SW 1271 (cell line): ENCODE measurements at places on chromosomes 1 and 21.
A peak's percentile ranks its signal among the peaks of the same experiment; 100 is the strongest.

GRCh38 chr1:29222686-29223085, 8.0 kb downstream of the MECR start:
- no peak for DNase-seq

GRCh38 chr1:228039006-228039903, 32.5 kb downstream of the WNT3A start:
- DNase-seq, result no peak

GRCh38 chr1:116489231-116489697, 81.6 kb downstream of the CD58 start:
- peak; percentile 10 for DNase-seq

DNA sequence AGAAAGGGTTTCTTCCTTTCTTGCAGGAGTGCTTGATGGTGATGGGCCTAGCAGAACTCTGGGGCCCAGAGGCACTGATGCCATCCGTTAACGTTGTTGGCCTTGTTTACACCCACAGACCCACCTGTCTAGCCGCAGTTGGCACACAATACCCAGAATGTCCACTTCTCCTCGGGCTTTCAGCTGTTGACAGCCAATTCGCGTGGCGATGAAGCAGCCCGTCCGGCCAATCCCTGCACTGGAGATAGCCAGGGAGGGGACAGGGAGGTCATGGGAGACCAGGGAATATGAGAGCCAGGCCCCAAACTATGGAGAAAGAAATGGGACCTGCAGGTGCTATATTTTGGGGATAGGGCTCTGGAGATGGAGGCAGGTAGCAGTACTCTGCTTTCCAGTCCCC, 5.7 kb upstream of the ARL8A start:
- no peak for DNase-seq

DNA sequence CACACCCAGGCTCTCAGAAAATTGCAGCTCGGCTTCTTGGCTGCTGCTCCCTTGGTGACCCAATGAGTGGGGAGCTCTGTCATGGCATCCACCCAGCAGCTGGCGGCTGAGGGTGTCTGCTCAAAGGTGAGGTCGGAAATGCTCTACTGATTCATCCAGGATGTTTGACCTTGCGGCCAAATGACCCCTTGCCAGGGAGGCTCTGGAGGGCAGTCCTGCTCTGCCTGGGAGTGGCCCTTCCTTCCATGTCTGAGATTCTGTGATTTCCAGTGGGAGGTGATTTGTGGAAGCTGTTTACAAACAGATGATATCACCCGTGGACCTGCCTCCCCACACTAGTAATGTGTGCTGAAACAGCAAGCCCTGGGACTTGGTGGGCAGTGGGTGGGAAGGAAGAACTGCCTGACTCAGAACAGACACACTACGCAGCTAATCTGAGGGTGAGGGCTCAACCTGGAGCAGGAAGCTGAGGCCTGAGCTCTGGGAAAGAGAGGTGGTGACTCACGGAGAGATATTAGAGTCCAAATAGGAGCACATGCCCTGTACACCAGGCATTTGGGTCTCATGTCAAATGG, 3.0 kb downstream of the CRCT1 start:
- no peak for DNase-seq

DNA sequence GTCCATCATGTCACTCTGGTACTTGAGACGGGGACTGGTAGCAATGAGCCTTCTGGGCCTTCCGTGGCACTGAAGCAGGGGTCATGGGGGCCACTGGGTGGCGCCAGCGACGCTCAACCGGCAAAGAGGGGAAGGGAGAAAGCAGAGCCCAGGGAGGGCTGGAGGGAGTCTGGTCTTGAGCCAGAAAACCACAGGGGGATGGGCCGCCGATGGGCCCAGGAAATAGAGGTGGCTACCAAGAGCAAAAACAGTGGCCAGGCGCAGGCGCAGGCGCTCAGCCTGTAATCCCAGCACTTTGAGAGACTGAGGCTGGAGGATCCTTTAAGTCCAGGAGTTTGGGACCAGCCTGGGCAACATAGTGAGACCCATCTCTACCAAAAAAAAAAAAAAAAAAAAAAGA, 21.8 kb downstream of the EXOC8 start:
- peak; percentile 5 for DNase-seq

DNA sequence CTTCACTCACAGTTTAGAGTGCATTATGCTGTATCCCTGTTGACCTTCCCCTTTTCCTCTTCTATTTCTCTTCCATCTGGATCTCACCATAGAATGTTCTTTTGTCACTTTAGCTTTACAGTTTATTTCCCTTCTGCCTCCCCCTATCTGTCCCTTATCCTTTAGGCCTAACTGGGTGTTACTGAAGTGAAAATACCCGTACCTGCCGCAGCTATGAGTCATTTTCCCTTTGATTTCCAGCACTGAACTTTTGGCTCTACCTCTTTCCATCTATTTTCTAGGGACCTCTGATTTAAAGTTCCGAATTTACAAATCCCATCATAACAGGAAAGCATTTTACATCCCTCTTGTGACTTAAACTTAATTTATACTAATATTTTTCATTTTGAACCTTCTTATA, 19.7 kb downstream of the ITSN1 start:
- no peak for DNase-seq

- peak; percentile 69 for DNase-seq
Measured at GRCh38 chr1:90721210-90722194, 4.4 kb upstream of the BARHL2 start.

GRCh38 chr1:116508984-116509980, 61.5 kb downstream of the CD58 start:
- peak; percentile 3 for DNase-seq

DNA sequence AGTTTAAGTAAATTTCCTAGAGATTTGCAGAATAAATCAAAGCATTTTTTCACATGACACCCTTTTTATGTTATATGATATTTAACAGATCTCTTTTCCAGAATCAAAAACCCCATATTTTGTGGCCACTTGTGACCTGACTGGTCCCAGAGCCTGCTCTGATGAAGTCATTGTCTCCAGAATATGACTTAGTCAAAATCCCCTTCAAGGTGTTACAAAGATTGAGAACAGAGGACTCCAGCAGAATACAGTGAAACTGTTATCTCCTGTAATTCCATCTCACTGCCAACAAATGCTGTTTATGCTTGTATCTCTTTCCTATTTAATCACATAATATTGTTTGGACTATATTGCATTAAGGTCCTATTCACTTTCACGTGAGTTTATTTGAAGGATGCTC, 25.6 kb downstream of the RGS1 start:
- DNase-seq, result no peak
